GOT3 (cell line): ENCODE measurements at places on chromosomes 7 and 10.

DNA sequence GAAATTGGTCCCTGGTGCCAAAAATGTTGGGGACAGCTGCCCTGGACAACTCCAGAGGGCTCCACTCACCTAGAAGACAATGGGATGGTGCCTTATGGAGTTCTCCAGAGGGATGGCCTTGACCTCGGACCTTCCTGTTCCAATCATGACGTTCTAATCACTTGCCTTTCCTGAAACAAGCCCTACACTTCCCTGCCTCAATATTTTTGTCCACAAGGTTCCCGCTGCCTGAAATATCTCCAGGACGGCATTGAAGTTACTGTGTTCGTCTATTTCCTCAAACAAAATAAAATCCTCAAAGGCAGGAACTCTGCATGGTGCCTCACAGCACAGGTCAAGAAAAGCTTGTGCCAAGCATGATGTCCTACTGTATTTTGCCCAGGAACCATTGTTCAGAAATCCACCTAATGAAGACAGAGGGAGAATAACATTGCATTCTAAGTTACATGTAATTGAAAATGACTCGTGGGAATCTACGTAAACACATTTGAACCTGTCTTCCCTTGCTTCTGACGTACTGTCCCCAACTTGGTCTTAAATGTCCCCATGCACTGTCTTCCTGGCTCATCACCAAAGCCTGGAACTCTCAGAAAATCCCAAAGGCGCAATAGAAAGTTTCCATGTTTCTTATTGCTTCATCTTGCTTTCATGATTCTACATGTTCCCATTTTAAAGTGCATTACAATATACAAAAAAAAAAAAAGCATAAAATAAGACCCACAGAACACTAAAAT lies 342.3 kb upstream of the NRP1 start:
- no peak for DNase-seq

- no peak for DNase-seq
Measured at GRCh38 chr10:62742536-62743061, 61.9 kb upstream of the ADO start.

GRCh38 chr10:18599392-18599791 lies 52.0 kb downstream of the NSUN6 start:
- DNase-seq = no peak

DNA sequence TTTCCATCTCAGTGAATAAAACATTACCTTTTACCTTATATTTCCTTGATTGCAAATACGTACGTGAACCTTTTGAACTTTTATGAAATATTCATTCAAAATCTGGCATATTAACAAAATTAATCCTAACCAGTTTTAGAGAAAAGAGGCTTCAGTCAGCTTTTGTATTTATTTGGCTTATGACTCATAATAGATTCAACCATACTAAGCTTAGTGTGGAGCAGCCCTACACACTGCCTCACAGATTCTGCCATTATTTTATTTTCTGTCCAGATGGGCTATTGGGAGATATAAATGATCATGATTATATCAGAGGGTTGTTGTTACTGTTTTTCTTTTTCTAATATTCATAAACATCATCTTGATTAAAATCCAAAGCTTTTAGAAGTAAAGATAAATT lies 325.5 kb downstream of the GPR37 start:
- no peak for DNase-seq

GRCh38 chr7:138468244-138469123 lies 8.4 kb downstream of the TRIM24 start:
- DNase-seq = no peak

- DNase-seq = no peak
Measured at GRCh38 chr7:139334399-139335150, 6.6 kb upstream of the FMC1 start.

DNA sequence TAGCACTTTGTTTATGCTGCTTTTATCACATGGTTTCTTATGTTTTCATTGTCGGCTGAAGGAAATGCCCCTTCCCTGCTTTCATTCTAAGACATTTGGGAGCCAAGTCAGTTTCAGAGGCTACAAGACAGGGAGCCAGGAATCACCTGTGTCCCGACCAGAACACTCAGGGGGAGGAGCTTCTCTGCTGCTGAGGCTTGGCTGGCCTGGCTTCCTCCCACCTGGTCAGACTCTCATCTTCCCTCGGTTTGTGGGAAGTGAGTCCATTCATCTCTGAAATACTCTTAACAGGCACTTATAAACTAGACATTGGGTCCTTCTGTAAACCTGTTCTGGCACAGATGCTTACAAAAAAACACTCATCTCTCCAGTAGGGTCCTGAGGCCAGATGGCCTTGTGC lies 19.6 kb upstream of the GOLGA7B start:
- no peak for DNase-seq

DNA sequence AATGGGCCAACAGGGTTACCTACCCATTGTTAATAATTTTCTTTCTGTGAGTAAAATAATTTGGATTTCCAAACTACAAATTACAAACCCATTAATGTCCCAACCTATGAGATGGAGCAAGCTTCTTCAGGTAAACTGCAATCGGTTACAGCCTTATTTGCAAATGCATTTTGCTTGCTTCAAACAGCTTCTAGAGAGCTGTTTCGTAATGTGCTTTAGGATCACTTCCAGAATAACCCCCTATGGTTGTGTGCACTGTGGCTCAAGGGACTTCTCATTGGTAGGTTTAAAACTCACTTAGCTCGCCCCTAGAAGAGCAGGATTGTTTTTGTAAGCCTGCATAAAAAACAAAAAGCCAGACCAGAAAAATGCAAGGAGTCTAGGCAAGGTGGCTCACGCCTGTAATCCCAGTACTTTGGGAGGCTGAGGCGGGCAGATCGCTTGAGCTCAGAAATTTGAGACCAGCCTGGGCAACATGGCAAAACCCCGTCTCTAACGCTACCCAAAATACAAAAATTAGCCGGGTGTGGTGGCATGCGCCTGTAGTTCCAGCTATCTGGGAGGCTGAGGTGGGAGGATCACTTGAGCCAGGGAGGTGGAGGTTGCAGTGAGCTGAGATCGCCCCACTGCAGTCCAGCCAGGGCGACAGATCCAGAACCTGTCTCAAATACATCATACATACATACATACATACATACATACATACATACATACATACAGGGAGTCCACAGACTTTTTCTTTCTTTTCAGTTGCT lies 3.3 kb upstream of the MAP3K8 start:
- DNase-seq = no peak

- no peak for DNase-seq
Measured at GRCh38 chr10:130230611-130231010, 94.4 kb downstream of the GLRX3 start.

GRCh38 chr10:69681436-69681835 lies 51.4 kb downstream of the FAM241B start:
- no peak for DNase-seq

DNA sequence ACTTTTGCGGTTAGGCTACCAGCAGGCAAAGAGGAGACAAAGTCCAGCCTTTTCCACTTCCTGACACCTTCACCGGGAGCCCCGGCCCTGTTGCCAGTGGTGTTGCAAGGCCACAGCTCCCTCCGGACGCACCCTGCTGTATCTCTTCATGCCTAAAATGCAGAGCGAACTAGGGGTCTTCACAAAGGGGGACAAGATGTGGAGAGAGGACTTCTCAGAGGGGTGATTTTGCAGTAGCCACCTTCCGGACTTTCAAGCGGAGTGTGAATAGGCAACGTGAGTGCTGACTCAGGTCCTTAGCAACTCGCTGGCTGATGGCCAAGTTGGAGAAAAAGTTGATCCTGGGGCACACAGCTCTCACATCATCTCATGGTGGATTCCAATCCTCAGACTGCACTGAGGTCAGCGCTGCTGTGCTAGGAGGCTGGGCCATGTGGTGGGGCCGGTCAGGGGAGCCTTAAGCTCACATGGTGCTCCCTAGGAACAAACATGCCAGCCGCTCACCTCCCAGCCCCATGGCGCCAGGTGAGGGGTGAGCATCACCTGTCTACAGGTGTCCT lies 166.3 kb downstream of the LCOR start:
- no peak for DNase-seq

DNA sequence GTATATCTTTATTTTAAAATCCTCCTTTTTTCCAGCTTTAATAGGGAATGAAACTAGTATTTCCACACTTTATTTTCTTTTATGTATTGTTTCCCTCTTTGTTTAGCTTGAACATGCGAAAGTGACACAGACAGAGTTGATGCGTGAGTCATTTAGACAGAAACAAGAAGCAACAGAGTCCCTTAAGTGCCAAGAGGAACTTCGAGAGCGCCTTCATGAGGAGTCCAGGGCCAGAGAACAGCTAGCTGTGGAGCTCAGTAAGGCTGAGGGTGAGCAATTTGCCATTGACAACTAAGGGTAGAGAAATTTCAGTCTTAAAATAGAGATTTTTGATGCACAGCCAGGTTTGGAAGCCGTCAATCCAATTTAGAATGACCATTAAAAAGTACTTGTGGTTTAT lies 73.1 kb downstream of the CYP51A1 start:
- no peak for DNase-seq

DNA sequence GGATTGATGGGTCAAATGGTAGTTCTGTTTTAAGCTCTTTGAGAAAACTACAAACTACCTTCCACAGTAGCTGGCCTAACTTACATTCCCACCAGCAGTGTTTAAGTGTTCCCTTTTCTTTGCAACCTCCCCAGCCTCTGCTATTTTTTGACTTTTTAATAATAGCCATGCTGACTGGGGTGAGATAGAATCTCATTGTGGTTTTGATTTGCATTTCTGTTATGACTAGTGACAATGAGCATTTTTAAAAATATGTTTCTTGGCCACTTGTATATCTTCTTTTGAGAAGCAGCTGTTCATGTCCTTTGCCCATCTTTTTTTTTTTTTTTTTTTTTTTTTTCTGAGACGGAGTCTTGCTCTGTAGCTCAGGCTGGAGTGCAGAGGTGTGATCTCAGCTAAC lies 155.2 kb upstream of the BMPER start:
- no peak for DNase-seq

DNA sequence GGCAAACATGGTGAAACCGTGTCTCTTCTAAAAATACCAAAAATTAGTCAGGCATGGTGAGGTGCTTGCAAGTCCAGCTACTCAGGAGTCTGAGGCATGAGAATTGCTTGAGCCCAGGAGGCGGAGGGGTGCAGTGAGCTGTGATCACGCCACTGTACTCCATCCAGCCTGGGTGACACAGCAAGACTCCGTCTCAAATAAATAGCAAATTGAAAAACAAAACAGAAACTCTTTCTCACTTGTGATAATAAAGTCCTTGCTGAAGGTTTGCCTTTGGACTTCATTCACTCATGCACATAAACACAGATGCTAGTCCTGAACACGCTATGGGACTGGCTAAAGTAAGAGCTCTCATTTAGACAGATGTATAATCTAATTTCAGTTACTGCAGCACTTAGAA lies 37.6 kb downstream of the ANK3 start:
- no peak for DNase-seq

DNA sequence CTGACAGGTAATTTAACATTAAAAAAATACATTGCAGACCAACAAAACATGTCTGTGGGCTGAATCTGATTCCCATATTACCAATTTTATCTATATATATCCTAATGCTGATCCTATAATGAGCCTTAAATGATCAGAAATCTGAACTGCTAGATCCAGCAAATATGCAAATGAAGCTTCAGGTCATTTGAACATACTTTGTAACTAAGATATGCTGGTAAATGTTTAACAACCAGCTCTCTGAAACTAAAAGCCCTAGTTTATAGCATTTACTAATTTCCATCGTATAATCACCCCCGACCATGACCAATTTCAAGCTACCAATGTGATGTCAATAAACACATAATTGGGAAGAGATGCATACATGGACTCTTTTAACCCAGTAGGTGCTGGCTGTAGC lies 42.1 kb downstream of the PANK1 start:
- no peak for DNase-seq

- DNase-seq = no peak
Measured at GRCh38 chr10:113331961-113332360, 220.9 kb upstream of the HABP2 start.

DNA sequence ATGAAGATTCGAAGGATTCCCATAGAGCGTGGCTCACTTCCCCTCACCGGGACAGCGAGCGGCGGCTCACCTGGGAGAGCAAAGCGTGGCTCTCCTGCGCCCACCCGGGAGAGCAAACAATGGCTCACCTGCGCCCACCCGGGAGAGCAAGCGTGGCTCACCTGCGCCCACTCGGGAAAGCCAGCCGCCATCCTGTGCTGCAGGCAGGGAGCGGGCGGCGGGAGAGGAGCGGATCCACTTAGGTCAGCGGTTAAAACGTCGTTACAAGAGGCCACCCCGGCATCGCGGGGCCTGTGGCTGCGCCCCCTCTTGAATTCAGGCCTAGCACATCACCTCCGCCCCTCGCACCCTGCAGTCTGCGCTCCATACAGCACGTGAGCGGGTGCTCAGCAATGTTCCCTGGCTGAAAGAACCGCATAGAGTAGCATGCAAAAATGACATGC lies 461 bp upstream of the FIGNL1 start:
- no peak for DNase-seq

- no peak for DNase-seq
Measured at GRCh38 chr7:133015888-133016287, 66.0 kb downstream of the CHCHD3 start.

DNA sequence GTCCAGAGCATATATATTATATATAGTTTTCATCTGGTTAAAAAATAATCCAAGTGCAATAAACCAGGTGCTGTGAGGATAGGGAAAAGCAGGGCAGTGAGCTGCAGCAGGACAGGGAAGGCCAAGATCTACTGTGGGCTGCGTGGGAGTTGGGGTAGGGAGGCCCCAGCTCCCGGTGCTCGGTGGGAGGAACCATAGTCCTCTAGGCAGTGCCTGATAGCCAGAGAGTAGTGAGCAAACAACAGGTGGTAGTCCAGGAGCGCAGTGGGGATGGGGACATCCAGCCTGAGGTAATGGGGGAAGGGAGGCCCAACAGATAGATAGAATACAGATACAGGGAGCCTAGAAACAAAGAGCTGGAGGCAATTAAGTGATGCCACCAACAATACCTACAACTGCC lies 4.1 kb upstream of the BMPR1A start:
- DNase-seq = no peak

- no peak for DNase-seq
Measured at GRCh38 chr10:98295907-98296306, 27.9 kb upstream of the LOXL4 start.

DNA sequence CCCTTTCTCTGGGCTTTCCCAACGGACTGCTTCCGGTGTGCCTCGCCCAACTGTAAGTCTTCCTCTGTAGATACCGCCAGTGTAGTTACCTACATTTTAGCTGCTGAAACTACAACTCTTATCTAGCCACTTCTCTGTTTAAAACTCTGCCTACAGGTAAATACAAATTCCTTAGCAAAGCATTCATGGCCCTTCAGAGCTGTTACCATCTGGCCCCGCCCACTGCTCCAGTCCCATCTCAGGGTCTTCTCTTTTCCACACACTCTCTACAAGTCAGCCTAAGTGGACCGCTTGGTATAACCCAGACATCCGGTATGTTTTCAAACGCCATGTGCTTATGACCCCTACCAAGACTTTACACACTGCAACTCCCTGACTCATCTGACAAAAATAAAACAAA lies 41.0 kb upstream of the LAMB4 start:
- DNase-seq = no peak

- no peak for DNase-seq
Measured at GRCh38 chr7:44541028-44541869, at the start of gene NPC1L1. Gene NPC1L1, minus strand, starts transcription at chr7:44541330. Its CDS starts 71 bp downstream, at chr7:44541259.

DNA sequence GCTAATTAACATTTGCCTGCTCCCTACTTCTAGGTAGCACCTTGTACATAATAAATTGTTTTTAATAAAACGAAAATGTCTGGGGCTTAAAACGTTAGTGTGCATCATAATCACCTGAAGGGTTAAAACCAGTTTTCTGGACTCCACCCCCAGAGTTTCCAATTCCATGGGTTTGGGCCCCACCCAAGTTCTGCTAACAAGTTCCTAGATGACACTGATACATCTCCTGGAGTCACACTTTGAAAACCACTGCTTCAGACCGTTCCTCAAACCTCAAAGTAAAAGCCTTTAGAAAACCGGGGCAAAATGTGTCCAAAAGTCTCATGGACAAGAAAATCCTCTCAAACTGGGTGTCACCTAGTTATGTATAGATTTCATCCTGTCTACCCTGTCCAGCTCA lies 9.3 kb downstream of the OSBPL3 start:
- DNase-seq = no peak
